ENCODE measurements at places on chromosomes 11 and 22.

DNA sequence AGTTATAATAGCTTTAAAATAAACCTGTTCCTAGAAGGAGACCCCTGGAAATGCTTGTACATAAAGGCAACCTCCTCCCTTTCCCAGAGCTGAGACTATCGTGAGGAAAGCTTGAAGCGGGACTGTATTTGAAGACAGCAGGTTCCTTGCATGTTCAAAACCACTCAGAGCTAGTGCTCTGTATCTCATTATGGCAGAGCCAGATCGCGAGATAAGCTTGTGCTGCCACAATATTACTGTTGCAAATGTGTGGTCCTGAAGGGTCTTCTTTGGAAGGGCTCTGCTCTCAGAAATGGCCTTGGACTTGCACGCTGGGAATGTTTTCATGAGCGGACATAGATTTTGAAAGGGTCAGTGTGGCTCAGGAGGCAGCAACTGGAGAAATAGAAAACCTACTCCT lies 168.2 kb downstream of the KIRREL3 start:
- DNase-seq: no peak

- DNase-seq: no peak
These were observed 145.5 kb upstream of the RASSF10 start for GRCh38 chr11:12863605-12864121.

DNA sequence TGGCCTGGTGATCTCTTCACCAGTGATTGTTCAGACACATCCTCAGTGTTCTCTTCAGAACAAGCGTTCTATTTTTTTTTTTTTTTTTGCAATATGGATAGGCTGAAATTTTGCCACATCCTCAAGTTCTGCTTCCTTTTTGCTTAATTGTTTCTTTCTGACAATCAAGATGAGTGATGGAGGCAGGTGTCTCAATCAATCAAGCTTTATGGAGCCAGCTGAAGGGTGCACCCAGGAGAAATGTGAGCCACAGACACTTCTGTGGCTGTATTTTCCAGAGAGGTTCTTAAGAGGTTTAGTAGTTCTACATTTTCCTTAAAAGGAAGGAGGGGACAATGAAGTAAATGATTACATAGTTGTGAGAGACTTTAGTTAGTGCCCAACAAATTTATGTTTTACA lies 43.9 kb upstream of the ASPHD2 start:
- DNase-seq: no peak

DNA sequence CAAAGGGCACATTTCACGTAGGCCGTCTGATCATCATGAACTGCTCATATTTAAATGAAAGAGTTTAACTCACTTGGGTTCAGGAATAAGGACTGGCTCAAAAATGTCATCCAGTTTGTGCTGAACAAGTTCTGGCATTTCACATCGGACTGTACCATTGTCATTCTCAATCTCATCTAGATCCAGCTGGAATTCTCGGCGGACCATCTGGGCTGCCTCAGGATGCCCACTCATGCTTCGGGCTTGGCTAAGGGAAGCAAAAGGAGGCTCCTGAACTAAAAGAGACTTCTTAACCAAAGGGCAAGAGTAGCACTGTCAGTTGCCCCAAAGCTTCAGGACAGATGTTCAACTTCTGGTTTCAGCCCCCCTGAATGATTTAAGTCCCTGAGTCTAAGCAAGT lies 40.2 kb downstream of the F2 start:
- DNase-seq: no peak

DNA sequence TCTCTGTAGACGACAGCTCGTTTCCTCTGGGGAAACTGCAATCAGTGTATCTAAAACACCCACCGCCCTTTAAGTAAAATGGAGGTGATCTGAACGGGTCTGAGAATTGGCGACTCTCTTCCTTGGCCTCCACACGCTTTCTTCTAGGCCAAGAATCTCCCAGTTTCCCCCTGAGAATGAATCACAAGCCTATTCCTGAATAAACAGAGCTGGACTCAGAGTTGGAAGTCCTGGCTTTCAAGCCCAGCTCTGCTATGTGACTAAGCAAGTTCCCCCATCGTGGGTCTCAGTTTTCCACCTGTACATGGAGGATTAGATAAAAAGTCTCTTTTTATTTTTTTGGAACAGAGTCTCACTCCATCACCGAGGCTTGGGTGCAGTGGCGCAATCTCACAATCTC lies 200.4 kb downstream of the MN1 start:
- DNase-seq: no peak

- DNase-seq: no peak
These were observed 232.0 kb downstream of the CEP164 start for GRCh38 chr11:117559698-117560097.

GRCh38 chr11:92225125-92225567 lies 528 bp downstream of the FAT3 start:
- no peak for DNase-seq

Measured in stimulated activated CD8-positive, alpha-beta memory T cell treated with anti-CD3 and anti-CD28 coated beads, Interleukin-4, amount 100 ng/mL, for 4 hours (primary cell).